Endodermal cell (in vitro differentiated cells): ENCODE measurements at places on chromosomes 2 and 18. TPM values are rescaled to one million over a fixed set of nuclear protein-coding genes. Genes with fewer than 3 reads are reported as not detected.

DNA sequence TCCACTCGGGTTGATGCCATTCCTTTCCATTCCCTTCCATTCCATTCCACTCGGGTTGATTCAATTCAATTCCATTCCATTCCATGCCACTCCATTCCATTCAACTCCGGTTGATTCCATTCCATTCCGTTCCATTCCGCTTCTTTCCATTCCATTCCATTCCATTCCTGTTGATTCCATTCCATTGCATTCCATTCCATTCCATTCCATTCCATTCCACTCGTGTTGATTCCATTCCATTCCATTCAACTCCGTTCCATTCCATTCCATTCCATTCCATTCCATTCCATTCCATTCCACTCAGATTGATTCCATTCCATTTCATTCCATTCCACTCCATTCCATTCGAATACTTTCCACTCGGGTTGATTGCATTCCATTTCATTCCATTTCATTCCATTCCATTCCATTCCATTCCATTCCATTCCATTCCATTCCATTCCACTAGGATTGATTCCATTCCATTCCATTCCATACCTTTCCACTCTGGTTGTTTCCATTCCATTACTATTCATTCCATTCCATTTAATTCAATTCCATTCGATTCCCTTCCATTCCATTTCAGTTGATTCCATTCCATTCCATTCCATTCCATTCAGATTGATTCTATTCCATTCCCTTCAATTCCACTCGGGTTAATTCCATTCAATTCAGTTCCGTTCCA is 1141.8 kb downstream of the RPIA start:
- H3K36me3 ChIP-seq: no peaks in the 10 kb centered on the region
- H3K4me1 ChIP-seq: no peaks in the 10 kb centered on the region
- H3K27me3 ChIP-seq: no peaks in the 10 kb centered on the region
- H3K4me3 ChIP-seq: no peak overlapping the region
- DNase-seq: no peak
- H3K27ac ChIP-seq: no peak overlapping the region

The CCDC148 gene
- total RNA-seq: 2.6 to 5.0 TPM (median 4.4 TPM) in 3 replicates

DNA sequence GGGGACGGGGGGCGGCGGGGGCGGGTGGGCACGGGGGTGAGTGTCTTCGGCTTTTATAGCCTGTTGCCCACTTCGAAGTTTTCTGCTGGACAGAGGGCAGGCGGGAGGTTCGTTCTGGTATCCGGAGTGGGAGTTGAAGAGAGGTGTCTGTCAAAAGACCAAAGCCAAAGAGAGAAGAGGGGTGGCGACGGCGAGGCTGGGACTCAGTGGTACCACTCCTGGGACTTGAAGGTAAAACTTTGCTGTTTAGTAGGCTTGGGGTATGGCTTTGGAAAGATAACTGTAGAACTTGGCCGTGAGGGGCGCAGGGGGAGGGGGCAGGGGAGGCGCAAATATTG is 215.8 kb upstream of the DTNA start:
- no peaks in the 10 kb centered on the region for H3K36me3 ChIP-seq
- peak; percentile 80 for DNase-seq
- H3K4me1 ChIP-seq: no peaks in the 10 kb centered on the region
- H3K27ac ChIP-seq: no peak overlapping the region
- no peaks in the 10 kb centered on the region for H3K27me3 ChIP-seq

DNA sequence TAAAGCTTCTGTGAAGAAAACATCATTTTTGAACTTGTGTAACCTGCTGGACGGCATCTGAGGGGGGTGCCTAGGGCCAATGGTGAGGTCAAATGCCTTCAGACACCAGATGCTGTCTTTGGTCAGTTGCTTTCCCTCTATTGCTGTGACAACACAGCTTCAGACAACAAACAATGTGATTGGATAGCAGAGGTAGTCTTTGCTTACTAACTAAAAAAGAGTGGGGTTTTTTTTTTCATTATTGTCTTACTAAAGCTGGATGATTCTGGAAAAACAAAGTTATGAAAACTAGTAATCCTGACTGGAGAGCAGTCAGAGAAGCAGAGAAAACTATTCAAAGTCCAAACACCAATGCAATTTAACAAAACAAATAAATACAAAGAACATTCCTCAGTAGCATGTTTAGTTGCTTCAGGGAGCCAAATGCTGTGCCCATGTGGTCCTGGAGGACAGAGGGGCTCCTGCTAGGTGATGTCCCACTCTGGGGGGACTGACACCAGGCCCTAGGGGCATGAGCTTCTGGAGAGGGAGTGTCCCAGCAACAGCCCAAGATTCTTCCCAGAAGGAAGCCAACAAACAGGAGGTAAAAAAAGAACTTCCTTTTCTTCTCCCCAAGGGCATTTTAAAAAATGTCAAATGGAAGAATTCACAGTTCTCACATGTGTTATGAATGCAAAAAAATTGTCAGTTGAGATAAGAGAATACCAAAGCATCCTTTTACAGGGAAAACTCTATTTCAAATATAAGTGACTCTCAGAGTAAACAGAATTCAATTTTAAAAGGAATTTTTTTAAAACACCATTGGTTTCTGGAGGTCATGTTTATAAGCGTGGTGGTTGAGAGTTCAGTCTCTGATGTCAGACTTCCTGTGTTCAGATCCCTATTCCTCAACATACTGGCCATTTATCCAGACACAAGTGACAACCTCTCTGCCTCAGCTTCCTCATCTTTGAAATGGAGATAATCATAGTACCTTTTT is 181.1 kb upstream of the PGAP1 start:
- H3K4me1 ChIP-seq: peaks cover 4% of the 10 kb centered on the region

DNA sequence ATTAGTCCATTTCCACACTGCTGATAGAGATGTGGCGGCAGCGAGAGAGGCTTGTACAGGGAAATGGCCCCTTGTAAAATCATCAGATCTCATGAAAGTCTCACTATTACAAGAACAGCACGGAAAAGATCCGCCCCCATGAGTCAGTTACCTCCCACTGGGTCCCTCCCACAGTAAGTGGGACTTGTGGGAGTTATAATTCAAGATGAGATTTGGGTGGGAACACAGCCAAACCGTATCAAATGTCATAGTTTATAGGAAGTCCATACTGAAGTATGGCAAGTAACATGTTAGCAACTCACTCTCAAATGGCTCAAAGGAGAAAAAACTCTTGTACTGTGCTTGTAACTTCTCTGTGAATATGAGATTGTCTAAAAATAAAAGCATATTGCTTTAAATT is 56.1 kb downstream of the FARP2 start:
- H3K36me3 ChIP-seq: peaks cover 45% of the 10 kb centered on the region
- DNase-seq: no peak
- no peak overlapping the region for H3K4me3 ChIP-seq

The PDCL3 gene
- total RNA-seq: 29.9 to 40.3 TPM (median 38.9 TPM) in 3 replicates
